NCI-H1092 (cell line): ENCODE measurements at places on chromosomes 2 and 18.

DNA sequence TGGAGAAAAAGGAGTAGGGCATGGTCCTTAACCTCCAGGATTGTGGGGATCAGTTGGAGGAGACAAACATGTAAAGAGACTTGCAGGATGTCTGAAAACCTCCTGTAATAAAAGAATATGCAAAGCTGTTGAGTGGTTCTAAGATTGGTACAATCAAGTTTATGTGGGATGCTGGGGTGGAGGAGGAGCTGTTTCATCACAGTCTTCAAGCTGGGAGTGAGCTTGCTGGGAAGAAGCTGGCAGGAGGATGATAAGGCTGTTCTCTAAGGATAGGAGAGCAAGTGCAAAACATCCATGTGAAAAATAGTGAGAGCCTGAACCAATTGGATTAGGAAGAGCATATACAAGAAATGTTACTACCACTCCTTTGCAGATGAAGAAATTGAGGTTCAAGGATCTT is 161.9 kb upstream of the CRIM1 start:
- no peak for DNase-seq

GRCh38 chr18:42047721-42048120 is 92.7 kb downstream of the PIK3C3 start:
- DNase-seq: no peak

- DNase-seq: no peak
Observed at GRCh38 chr2:199148076-199148845, 309.5 kb downstream of the SATB2 start.

DNA sequence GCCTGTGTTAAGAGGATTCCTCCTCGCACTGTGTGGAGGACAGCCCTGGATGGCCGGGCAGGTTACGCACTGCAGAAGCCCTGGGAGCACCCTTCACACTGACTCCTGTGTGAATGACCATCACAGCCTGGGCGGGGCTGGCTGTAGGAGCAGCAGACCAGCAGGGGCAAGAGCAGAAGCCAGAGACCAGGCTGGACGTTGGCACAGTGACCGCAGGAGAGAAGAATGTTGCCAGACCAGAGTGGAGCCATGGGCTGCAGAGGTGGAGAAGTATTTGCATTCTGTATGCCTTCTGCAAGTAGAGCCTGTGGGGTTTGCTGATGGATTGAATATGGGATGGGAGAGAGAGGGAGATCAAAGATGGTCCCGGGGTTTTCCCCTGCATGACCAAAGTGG is 23.1 kb downstream of the LRRFIP1 start:
- DNase-seq: no peak

GRCh38 chr2:143994961-143995360 is 525.0 kb downstream of the ZEB2 start:
- DNase-seq: no peak

DNA sequence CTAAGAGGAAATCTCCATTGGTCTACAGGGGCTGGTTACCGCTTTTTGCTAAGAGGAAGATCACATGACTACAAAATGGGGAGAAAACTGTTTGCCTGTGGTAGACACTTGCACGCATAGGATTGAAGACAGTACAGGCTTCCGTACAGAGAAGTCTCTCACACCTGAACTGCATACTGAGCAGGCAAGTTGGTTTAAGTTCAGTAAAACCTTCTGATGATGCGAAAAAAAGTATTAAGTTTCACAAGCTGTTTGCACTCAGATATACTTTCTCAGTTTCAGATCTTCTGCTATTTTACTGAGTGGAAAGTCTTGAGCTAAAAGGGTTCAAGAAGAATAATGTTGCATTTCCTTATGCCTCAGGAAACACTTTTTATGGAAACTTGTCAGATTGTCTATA is 292.2 kb upstream of the MC4R start:
- no peak for DNase-seq

DNA sequence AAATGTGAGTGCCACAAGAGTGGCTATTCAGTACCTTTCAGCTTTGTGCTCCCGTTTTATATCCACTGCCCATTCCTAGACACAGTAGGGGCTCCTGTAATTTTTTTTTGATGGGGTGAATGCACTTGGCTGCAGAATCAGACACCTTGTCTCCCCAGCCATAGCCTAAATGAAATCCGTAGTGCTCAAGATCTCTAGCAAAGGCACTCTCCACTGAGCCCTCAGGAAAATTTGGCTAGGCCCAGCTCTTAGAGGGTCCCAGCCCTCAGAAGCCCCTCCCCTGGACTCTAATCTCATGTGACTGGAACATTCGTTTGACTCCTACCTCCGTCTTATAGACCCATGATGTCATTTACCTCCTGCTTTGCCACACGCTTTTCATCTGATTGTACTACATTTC is 323.9 kb downstream of the SMAD2 start:
- no peak for DNase-seq

DNA sequence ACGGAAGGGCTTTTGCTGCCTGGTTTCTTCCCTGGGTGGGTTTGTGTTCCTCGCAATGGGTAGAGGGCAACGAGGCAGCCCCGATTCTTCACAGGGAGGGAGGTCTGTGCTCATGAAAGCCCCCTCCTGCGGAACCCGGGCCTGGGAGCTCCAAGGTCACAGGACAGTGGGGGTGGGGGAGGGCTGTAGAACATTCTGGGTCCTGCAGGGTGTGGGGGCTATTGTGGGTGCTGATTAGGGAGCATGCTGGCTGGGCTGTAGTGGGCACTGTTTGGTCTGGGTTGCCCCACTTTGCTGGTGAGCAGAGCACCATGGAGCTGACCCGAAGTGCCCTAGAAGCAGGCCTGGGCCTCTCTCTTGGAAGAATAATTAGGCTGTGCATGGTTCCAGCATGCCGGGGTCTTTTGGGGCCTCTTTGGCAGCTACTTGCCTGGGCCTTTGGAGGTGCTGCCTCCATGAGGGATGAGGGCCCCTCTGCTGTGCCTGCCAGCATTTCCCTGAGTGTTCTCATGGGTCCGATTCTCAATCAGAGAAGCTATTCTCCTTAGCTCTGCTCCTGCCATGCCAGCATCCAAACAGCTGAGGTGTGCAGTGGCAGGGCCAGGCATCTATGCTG is 232.2 kb upstream of the HS6ST1 start:
- DNase-seq: no peak
